CD4-positive, alpha-beta T cell treated with Interleukin-15 for 4 hours (primary cell): ENCODE measurements at places on chromosomes 13 and 19.
A peak's percentile ranks its signal among the peaks of the same experiment; 100 is the strongest.

DNA sequence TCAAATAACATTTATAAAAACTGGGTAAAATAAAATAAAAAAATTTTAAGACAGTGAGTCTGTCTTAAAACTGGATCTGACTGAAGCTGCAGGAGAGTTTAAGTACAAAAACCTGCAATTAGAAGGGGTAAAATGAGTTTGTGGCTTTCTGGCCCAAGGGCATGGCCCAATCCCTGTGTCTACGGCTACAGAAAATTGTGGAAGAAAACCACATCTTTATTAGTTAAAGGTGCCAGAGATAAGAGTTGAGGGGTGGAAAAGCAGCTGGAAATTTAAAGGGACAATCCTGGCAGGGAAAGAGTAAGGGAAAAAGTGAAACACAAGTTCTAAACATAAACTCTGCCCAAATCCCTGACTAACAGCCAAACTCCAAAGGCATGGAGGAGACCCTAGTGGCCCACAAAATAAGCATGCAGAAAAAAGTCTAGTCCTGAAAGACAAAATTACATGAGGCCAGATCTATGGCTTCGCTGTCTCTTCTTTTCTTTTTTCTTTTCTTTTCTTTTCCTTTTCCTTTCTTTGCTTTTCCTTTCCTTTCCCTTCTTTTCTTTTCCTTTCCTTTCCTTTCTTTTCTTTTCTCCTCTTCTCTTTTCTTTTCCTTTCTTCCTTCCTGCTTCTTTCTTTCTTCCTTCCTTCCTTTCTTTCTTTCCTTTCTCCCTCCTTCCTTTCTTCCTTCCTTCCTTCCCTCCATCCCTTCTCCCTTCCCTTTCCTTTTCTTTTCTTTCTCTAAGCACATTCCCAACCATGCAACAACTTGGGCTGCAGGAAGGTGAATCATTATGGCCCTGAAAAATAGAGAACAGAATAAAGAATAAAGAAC is 23.5 kb upstream of the DLEU7 start:
- no peak for DNase-seq

DNA sequence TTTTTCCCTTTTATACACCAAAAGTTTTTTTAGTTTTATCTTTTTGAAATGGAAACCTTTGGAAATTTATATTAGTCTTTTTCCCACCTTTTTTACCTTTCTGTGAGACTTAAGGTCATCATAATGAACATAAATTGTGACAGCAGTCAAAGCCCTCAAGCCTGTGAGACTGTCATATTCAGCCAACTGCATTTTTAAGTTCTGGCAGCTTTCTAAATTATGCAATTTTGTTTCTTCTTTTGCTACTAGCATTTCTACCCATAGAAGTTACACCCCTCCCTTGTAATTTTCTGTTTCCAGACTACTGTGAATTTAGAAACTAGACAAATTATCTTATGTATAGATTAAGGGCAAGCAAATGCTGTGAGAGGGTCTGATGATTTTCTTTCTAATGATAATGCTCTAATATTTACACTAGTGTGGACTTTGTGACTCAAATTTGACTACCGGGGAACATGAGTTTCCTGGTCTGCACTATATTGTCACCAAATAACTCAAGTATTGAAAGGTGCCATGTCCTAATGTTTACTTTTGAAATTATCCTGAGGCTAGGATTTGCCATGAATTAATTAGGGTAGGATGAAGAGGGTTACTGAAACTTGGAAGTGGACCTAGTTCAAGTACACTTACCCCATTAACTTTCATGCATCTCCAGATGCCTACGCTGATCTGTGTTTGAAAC is 43.7 kb downstream of the FRY start:
- no peak for DNase-seq

DNA sequence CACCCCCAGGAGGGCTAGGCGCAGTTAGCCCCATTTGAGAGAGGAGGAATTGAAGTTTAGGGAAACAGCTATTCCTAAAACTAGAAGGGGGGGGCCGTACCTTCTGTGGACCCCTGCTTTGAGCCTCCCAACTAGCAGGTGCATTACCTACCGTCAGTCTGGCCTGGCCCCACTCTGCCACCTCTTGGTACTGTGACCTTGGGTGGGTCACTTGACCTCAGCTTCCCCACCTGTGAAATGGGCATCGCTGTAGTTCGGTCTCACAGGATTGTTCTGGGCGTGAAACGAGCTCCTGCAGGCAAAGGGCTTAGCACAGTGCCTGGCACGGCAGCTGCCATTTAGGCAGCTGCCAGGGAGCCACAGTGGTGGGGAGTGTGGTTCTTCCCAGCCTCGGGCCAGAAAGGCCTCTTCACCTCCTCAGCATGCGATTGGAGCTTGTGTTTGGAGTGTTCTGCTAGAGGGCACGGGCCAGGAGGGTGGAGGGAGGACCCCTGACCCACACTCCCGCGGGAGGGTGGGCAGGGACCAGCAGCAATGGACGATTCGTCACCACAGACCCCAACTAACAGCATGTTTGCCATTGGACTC is 32.0 kb downstream of the CAPN12 start:
- DNase-seq = no peak

DNA sequence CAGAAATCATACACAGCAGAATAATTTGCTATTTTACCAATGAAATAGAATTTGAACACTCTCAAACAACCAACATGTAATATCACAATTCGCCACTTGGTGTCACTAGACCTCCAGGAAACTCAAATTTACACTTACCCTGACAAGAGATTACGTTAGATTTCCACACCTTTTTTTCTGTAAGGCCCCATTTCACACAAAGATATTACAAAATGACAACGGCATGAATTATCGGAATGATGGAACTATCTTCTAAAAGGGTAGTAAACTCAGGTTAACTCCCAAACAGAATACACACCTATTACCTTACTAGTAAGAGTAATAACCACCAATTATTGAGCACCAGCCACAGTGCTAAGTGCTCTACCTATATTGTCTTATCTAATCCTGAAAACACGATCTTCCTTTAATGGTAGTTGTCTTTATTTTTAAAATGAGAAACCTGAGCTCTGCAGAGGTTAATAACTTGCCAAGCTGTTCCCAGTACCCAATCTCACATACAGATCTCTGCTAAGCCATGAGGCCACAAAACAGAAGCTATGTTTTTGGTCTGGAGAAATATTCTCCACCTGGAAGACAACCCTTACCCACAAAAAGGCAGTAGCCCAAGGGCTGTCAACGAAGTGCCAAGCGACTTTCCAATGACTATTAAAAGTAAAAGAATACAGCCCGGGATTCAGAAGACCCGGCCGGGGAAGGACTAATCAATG is 152.4 kb downstream of the DCLK1 start:
- DNase-seq = peak; percentile 32

- DNase-seq = no peak
Observed at GRCh38 chr13:102905905-102906771, 60.3 kb downstream of the ERCC5 start.

GRCh38 chr19:38952395-38953165 is 21.8 kb downstream of the MRPS12 start:
- DNase-seq = peak; percentile 38
